ENCODE measurements at places on chromosomes 12 and 14.
A peak's percentile ranks its signal among the peaks of the same experiment; 100 is the strongest.

DNA sequence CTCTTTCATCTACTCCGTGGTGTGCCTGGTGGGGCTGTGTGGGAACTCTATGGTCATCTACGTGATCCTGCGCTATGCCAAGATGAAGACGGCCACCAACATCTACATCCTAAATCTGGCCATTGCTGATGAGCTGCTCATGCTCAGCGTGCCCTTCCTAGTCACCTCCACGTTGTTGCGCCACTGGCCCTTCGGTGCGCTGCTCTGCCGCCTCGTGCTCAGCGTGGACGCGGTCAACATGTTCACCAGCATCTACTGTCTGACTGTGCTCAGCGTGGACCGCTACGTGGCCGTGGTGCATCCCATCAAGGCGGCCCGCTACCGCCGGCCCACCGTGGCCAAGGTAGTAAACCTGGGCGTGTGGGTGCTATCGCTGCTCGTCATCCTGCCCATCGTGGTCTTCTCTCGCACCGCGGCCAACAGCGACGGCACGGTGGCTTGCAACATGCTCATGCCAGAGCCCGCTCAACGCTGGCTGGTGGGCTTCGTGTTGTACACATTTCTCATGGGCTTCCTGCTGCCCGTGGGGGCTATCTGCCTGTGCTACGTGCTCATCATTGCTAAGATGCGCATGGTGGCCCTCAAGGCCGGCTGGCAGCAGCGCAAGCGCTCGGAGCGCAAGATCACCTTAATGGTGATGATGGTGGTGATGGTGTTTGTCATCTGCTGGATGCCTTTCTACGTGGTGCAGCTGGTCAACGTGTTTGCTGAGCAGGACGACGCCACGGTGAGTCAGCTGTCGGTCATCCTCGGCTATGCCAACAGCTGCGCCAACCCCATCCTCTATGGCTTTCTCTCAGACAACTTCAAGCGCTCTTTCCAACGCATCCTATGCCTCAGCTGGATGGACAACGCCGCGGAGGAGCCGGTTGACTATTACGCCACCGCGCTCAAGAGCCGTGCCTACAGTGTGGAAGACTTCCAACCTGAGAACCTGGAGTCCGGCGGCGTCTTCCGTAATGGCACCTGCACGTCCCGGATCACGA, 2.2 kb downstream of the SSTR1 start:
- no peak for DNase-seq

- DNase-seq, result no peak
Observed at GRCh38 chr12:83818881-83819280, 1093.7 kb downstream of the SLC6A15 start.

GRCh38 chr12:12126551-12126950, 55.8 kb downstream of the BCL2L14 start:
- no peak for DNase-seq

DNA sequence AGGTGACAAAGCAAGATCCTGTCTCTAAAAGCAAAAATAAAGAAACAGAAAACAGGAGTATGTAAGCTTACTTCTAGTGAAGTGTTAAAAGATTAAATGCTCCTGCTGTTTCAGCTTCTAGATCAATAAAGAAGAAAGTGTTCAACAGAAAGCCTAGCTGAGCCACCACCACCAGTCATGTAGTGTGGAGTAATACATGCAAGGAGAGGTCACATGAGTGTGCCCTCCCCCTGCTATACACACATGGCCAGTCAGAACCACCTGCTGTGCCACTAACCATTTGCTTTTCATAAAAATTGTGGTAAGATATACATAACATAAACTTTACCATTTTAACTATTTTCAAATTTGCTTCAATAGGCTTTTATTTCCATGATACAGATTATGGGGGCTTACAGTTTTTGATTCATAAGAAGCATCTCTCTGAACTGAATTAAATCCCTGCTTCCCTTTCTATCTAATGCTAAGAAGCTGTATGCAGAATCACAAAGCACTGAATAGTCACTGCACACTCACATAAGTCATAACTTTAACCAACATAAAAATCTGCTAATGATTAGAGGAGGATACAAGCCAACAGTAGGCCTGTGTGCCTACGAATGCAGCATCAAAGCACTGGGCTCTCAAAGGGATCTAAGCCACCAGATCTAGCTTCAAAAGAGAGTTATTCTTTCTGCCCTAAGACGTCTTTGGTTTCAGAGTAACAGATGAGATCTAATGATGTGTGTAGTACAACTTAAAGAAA, 515.5 kb downstream of the C12orf50 start:
- no peak for DNase-seq

DNA sequence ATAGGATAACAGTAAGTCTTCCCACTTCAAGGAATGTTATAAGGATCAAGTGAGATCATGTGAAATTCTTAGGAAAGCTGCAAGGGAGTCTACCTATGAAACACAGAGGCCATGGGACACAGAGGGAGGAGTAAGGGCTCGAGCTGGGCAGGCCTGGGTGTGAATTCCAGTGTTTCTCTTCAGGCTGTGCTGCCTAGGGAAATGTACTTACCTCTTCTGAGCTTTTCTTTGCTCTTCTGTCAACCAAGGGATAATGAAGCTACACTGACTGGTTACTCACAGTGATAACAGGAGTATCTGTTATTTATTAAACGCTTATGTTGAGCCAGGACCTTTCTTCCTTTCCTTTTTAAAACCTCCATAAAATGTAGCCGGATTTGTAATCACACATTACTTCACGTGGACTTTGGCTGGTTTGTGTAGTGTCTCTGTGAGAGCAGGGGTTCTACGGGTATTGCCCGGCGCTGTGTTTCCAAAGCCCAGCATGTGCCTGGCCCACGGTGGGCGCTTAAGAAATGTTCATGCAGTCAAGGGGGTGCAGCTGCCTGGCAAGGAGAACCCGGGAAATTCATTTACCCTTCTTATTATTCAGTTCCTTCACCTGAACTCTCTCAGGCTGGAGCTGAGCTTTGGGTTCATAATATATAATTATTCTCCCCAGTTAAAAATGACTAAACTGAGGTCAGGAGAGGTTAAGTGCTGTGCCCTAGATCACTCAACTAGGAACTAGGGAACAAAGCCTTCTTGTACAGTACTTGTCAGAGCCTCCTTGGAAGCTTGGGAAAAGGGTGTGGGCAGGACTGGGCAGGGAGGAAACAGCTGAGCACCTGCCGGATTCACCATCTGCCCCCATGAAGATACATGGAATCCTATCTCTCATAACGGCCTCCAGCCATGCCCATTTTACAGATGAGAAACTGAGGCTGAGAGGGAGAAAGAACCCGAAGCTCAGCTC, 214.2 kb downstream of the CACNA1C start:
- no peak for DNase-seq

- no peak for DNase-seq
Observed at GRCh38 chr12:77488041-77488620, 342.6 kb upstream of the NAV3 start.

DNA sequence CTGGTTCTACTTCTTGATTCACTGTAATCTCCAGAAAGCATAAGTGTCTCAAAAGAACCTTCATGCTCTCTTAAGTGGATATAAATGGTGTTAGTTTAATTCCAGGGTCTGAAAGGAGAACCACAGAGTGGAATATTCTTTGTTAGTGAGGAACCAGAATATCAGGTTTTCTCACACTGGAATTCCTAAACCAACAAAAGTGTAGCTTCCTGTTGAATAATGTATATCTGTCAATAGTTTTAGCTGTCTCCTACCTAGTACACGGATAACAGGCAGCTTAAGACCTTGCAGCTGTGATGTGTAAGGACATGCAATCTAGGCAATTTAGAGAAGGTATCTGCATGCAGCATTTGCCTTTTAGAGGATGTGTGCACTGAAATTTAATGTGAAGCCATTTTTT, 24.0 kb downstream of the LRIG3 start:
- DNase-seq, result no peak

GRCh38 chr12:108587826-108588225, 10.1 kb downstream of the TMEM119 start:
- no peak for DNase-seq

- no peak for DNase-seq
Observed at GRCh38 chr14:105647784-105648608, 121.6 kb downstream of the TMEM121 start.

DNA sequence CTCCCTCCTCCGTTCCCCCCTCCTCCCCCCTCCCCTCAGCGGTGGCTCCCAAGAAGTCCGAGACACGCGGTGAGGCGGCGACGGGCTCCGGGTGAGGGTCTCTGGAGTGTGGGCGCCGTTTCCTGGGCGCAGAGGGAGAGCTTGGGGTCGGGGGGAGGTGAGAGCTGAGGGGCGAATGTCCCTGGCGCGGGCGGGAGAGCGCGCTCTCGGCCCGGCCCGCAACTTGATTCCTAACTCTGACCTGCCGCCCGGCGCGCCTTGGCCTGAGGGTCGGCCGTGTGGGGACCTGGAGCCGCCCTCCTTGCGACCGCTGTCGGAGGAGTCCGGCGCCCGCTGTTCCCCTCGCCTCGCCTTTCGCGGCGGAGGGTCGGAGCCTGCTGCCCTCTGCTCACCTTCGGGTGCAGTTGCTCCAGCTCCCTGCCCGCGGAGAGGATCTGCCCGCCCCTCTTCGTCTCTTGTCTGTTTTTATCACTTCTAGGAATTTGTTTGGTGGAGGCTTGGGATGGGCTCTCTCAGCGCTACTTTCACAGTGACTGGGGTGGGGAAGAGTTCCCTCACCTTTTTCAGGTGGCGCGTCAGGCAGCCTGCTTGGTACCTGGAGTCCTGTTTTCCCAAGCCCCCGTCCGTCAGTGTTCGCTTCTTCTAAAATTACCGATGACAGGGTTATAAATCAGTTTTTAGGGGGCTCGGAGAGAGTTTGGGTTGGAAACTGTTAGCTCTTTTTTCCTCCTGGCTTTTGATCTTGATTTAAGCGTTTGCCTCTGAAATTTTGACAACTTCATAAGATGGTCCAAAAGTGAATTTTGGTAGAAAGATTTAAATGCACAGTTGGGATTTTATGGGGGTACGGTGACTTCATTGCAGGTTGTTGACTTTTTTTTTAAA, 495 bp downstream of the ADIPOR2 start:
- DNase-seq, result no peak

GRCh38 chr14:55654243-55654642, 74.2 kb downstream of the KTN1 start:
- DNase-seq, result no peak

DNA sequence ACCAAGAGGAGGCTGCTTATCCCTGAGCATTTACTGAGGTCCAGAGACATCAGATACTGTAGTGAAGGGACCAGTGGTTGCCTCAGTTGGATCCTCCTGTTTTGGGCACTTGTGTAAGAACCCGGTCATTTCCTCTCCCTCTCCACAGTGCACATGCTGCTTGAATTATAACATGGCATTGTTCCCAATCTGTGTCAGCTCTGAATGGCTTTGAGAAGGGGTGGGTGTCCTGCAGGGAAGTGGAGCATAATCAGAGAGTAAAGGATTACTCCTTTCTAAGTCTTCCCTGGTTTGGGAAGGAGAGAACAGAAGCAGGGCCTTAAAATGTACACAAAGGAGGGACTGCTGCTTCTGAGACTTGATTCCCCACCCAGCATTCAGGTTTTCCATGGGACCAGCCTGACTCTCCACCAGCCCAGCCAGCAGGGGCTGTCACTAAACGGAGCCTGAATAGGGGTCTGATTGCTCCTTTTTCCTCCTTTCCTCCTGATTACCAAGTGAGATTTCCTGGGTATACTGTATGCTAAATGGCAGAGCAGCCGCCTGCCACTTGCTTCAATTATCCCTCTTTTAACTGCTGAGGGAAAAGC, 78.4 kb downstream of the NRXN3 start:
- no peak for DNase-seq

DNA sequence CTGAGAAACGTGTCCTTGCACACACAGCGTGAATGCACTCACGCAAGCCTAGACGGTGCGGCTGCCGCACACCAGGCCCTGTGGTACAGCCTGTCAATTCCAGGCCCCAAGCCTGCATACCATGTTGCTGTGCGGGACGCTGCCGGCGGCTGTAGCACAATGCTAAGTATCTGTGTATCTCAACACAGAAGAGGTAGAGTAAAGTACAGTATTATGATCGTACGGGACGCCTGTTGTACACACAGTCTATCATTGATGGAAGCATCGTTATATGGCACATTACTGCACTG, 45.0 kb downstream of the AMN start:
- no peak for DNase-seq

GRCh38 chr14:77086951-77087350, 11.1 kb upstream of the CIPC start:
- DNase-seq, result no peak

DNA sequence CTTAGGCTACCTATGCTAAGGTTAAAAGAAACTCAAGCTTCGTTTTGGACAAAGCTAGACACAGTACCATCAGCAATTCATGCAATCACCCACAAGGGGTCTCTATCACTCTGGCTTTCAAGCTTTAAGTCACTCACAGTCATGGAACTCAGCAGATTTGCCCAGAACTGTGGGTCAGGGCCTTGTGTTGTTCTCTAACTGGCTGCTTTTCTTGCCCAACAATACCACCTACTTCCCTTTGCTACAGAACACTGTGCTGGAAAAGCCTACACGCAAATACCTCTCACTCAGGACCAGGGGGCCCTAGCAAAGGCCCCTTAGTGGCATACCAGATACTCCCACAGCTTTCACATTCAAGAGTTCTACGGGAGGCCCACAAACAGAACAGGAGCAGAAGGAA, 9.1 kb downstream of the NEMP1 start:
- DNase-seq, result peak; percentile 74

- DNase-seq, result peak; percentile 22
Observed at GRCh38 chr14:22231018-22231417, 358.0 kb downstream of the DAD1 start.

GRCh38 chr12:92539110-92539749, 163.6 kb upstream of the PLEKHG7 start:
- DNase-seq, result peak; percentile 50

GRCh38 chr12:53115112-53115890, 12.0 kb downstream of the SOAT2 start:
- no peak for DNase-seq

DNA sequence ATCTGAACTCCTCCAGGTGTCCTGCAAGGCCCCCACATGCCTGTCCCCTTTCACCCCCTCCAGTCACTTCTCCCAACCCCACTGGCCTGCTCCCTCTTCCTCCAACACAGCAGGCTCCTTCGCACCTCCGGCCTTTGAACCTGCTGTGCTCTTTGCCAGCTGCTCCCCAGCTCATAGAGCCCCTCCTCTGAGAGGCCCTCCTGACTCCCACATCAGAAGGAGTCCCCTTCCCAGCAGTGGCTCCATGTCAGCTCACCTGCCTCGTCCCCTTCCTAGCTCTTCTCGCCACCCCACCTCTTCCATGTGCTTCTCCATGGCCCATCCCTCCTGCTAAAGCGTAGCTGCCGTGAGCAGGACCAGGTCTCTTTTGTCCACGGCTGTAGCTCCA, 22.1 kb downstream of the SCARB1 start:
- DNase-seq, result no peak

DNA sequence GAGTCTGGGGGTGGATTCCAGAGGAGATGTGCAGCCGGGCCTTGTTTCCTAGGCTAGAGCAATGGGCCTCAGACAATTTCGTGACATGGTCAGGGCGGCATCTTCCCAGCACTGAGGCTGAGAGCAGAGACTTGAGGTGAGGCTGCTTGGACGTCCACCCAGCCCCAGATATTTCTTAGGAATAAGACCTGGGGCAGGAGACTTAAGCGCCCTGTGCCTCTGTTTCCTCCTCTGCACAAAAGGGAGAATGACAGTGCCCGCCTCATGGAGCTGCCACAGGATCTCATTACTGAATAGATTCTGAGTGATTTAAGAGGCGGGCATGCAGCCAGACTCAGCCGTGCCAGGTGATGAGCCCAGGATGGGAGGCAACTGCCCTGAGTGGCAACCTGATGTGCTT, 297.9 kb upstream of the SFSWAP start:
- DNase-seq, result no peak

GRCh38 chr14:61512026-61512834, 183.1 kb upstream of the HIF1A start:
- DNase-seq, result no peak

- peak; percentile 85 for DNase-seq
Observed at GRCh38 chr12:49662998-49663843, 39.9 kb downstream of the PRPF40B start.
